GM23248 (cell line): ENCODE measurements at places on chromosomes 4 and X.

- peak; percentile 67 for DNase-seq
Measured at GRCh38 chr4:1356181-1356998, 9.4 kb downstream of the UVSSA start.

- no peak for DNase-seq
Measured at GRCh38 chr4:119579823-119580222, 48.8 kb downstream of the PDE5A start.

DNA sequence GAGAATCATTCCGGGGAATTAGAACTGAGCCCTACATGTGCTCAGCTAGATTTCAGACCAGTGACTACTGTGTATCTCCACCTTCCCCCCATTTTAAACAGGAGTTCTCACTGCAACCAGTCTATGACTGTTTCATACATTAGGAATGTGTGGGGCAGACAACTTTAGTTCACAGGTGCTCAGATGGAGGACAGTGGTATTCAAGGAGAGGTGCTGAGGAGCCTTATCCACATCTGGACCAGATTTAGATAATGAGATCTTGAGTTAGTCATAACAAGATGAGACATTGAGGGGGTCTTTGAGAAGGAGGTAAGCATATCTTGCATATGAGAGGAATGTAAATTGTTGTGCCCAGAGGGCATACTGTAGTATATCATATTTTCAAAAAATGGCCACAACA lies 32.8 kb upstream of the RELL1 start:
- peak; percentile 53 for DNase-seq

GRCh38 chrX:93673056-93673868 lies at the start of gene NAP1L3:
Gene NAP1L3 (minus strand): TSS chrX:93673578. CDS start chrX:93673304, 274 bp downstream.
- DNase-seq = peak; percentile 84

DNA sequence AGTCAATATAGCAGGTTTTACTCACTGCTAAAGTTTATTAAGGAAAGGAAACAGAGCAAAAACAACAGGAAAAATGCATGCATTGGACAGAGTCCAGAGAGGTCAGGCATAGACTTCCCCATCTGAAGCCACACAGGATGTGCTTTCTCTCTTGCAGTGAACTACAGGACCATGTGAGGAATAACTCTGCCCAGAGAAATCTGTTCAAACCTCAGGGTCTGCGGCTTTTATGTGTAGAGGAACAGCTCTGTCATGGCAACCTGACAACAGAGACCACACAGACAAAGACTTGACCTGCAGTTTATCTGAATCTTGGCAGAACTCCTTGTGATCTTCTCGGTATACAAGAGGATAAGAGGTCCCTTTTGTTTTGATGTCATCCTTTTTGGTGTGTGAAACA lies 46.3 kb upstream of the LONRF3 start:
- DNase-seq = no peak

DNA sequence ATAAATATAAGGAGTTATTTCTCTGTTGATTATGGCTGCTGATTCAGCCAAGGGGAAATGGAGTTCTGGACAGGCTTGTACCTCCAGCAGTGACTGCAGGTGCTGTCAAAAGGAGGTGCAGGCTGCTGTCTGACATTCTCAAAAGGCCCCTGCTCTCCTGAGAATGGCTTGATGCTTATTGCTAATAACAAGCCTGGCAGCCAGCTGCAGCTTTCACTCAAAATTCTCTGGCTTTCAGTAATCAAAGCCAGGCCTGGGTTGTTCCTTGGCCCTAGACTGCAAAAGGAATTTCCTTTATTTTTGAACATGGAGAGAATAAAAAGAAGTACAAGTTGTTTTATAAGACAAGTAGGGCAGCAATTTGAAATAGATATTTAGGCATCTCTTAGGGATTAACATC lies 575.9 kb downstream of the MID1IP1 start:
- no peak for DNase-seq

- DNase-seq = no peak
Measured at GRCh38 chr4:185722029-185722316, 90.0 kb downstream of the SORBS2 start.

DNA sequence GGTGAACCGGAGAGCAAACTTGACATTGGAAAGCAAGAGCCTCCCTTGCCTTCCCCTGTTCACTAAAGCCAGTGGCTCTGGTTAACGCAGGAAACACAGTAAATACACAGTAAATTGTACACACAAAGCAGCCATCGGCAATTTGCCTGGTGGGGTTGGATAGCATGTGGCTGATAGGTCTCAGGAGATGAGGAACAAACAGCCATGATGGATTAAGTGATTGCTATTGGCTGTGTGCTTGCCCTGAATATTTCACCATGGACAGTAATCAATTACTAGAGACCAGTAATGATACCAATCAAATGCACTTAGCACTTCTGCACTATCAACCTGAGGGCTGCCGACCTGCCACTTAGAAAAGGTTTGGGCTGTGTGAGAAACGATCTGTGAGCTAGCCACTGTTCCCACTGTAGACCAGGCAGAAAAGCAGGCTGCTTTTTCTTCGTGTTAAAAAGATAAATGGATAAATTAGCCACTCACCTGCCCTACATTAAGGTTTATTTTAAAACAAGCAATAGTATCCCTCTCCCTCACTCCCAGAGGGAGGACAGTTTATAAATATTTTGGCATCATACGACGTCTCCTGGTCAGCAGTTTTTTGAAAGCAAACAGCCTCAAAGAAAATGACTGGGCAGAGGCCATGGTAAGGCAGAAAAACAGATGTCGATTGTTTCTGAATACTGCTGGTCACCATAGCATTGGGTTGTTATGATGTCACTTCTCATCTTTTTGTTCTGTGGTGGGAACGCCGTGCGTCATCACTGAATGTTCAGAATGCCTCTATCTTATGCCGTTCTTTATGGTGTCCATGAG lies 167.1 kb downstream of the MAML3 start:
- peak; percentile 9 for DNase-seq

DNA sequence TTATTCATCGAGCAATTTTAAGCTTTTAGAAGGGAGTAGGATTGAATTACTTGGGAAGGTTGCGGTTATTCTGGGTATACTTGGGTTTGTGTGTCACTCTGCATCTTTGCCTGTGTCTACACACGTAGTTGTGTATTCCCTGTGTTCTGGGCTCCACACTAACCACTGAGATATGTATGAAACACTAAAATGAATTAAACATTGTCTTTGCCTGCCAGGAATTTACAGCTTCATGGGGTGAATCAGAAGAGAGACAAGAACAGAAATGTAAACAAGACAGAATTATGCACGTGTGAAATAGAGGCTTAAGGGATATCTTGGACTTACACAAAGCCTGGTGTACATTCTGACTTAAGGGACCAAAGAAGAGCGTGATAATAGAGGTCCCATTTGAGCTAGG lies 228.5 kb downstream of the AFF2 start:
- DNase-seq = peak; percentile 0

GRCh38 chrX:132270699-132271098 lies 51.5 kb upstream of the RAP2C start:
- DNase-seq = peak; percentile 94

DNA sequence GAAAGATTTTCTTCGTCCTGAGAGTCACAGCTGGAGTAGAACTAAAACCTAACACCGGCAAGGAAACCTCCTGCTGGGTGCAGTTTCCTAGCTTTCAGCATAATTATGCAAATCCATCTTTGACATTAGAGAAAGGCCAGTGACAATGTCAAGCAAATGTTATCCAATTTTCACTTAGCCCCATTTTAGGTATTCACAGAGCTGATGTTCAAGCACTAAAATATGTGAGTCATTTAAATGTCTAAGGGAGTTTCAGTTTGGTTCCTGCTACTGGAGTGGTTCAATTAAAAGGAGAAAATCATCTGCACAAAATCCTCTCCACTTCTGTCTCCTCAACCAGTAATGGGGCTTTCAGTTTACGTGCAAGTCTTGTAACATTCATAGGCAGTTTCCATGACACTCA lies 37.1 kb upstream of the AMOT start:
- no peak for DNase-seq

DNA sequence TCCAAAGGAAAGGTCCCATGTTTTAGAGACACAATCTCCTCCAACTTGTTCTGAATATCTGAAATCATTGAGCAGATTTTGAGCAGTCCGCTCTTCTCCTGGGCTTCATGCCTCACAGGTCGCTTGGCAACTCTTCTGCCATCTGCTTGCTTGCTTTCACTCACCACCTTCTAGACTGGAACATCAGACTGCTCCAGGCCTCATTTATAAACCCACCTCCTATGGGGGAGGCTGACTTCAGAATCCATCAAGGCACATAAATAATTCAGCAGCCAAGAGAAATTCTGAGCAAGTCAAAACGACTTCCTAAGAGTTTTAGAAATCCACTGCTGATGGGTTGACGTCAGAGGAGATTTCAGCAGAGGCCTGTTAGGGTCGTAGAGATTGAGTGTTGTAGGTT lies 64.1 kb downstream of the FAM184B start:
- DNase-seq = no peak

GRCh38 chr4:68572653-68573170 lies 3.4 kb downstream of the UGT2B17 start:
- DNase-seq = no peak

- no peak for DNase-seq
Measured at GRCh38 chr4:15902746-15903145, 35.8 kb downstream of the FGFBP1 start.
